ENCODE measurements at places on chromosomes 13 and 19.
A peak's percentile ranks its signal among the peaks of the same experiment; 100 is the strongest.

- DNase-seq, result no peak
Observed at GRCh38 chr13:110393761-110394160, 86.7 kb downstream of the COL4A2 start.

GRCh38 chr19:33403221-33403972 lies 29.9 kb downstream of the CEBPG start:
- DNase-seq, result peak; percentile 72

- no peak for DNase-seq
Observed at GRCh38 chr19:58229255-58229639, 533 bp downstream of the ZNF544 start.

DNA sequence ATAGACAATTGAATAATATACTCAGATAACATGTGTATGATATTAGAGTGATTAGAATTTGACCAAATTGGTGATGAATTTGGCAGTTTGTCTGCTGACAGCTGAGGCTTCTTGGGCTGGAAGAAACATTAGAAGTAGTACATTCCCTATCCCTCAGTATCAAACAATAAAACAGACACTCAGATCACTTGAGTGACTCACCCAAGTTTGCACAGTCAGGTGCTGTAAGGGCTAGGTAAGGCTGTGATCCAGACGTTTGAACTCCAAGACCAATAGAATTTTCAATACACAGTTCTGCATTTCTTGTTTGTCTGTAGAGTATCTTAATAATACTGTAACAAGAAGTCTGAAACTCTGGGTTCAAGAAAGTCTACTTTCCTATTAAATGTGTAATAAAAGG lies 223.5 kb downstream of the POSTN start:
- DNase-seq, result no peak

GRCh38 chr13:19606737-19607136 lies 26.7 kb upstream of the MPHOSPH8 start:
- no peak for DNase-seq

- no peak for DNase-seq
Observed at GRCh38 chr19:51128227-51128626, 3.5 kb downstream of the SIGLEC9 start.

DNA sequence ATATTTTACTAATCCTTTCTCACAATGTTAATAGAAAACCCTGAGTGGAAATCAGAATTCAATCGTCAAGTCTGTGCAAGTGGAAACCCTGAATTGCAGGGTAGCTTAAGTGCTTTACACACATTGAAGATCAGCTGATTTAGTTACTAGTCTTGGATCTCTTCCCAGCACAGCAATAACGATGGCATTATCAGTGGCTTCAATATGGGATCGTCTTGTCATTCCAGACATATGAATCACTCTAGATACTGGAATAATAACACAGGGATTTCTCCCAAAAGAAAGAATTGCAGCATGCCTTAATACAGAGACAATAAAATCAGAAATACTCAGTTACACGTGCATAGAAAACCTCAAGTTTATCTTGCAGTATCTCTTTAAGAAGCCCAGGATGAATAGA lies 12.6 kb upstream of the METTL21C start:
- peak; percentile 85 for DNase-seq

DNA sequence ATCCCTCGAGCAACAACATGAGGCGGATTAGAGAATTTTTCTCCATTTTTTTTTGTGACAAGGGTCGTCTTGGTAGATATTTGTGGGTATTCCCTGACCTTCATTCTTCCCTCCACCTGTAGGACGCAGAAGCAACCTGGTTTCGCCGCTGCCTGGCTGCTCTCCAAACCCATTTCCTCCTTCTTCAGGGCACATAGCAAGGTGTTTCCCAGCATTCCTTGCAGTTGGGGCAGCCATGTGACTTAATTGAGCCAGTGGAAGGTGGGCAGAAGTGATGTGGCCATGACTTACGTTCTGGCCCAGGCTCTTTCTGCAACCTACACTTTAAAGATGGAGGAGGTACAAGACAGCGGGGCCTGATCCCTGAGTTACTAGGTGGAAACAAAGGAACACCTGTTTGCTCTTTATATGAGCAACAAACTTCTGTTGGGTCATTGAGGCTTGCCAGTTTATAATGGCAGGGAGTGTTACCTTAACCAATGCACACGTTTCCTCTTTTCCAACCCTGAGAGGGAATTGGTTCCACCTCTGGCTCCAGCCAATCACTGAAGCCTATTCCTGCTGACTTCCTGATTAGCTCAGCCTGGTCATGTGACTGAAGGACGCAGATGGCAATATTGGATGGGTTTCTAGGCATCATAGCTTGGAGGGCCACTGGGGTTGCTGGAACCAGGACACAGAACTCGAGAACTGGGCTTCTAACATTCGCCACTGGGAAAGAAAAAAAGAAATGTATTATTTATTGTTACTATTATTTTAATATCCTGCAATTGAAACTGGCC lies 30.8 kb upstream of the ZNRF4 start:
- DNase-seq, result no peak

GRCh38 chr19:28556371-28556770 lies 656.6 kb downstream of the UQCRFS1 start:
- DNase-seq, result no peak

- peak; percentile 10 for DNase-seq
Observed at GRCh38 chr19:33198169-33198568, 4.0 kb downstream of the LRP3 start.

GRCh38 chr19:13817615-13818371 lies 22.6 kb downstream of the ZSWIM4 start:
- peak; percentile 90 for DNase-seq

All from osteoblast (primary cell).